ENCODE measurements at places on chromosomes 7 and 10.

DNA sequence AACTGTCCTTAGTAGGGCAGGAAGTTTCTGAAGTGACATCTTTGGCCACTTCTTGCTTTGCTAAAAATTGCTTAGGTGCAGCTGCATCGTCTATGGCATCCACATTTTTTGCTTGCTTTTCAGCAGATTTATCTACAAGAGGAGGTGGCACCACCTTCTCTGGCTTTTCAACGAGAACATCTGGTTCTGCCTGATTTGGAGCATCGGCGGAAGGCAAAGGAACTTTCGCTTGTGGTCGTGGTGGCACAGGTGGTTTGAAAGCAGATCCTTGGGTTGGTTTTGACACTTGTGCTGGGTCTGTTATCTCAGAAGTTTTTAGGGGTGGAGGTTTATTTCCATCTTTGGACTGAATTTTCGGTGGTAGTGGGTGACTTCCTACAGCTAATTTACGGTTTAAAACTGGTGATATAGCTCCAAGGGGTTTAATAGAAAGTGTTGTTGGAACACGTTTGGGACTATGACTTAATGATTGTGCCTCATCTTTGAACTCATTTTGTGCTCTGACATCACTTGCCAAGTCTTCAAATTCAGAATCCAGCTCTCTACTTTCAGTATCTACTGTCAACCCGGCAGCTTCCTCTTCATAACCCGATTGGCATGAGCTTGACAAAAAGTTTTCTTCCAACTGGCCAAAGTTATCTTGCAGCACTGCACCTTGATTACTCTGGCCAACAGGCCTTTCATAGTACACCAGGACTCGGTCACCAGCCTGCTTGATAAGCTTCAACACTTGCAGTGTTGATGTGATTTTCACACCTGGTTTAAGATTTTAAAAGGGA is 44.0 kb downstream of the SLC18A2 start:
- no peak for DNase-seq

- DNase-seq, result no peak
These were observed 177.7 kb upstream of the GPR26 start for GRCh38 chr10:123488436-123488835.

DNA sequence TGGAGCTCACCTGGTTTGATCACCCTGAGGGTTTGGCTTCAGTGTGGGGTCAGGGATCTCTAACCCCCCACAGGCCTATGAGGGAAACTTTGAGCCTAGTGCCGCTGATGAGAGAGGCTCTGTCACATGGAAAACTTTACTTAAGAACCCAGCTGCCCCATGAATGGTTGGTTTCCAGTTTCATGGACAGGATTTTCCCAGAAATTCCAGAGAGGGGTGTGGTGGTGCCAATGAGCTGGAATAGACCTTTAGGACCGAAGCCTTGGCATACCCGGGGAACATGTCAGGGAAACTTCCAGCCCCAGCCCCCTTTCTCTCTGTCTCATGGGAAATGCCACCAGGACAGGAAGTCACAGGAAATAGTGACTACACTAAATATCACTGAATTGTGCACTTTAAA is 36.9 kb downstream of the AKR1B1 start:
- DNase-seq, result no peak

DNA sequence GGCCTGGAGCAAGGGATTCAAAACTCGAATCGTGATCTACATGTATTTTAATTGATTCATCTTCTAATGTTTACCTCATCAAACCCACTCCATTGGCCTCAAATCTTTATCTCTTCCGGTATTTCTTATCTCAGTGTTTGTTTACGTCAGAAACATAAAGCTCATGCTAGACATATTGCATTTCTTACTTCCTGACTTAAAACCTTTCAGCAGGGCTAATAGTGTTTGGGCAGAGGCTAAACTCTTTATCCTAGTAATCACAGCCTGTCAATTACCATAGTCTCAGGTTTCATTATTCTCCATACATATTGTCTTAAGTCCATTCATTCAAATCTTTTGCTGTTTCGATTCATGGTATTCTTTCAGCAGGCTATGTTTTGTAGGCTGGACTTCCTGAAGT is 81.3 kb upstream of the AGR3 start:
- DNase-seq, result no peak

DNA sequence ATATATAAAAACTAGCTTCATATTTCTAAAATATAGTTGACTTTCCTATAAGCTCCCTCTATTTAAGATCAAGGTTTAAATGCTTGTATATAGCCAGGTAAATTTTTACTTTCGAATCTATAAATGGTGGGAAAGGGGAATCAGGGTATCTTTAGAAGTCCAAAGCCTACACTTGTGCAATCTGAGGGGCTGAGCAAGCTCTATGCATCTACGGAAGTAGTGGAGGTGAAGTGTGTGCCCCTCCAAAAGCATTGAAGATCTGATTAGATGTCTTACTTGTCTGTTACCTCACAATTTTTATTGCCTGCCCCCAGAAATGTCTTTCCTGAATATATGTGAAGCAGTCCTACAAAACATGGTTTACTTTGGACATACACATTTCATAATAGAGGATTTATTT is 1.6 kb downstream of the AKAP9 start:
- DNase-seq, result no peak

GRCh38 chr10:76624470-76624869 is 1013.1 kb downstream of the KCNMA1 start:
- no peak for DNase-seq

DNA sequence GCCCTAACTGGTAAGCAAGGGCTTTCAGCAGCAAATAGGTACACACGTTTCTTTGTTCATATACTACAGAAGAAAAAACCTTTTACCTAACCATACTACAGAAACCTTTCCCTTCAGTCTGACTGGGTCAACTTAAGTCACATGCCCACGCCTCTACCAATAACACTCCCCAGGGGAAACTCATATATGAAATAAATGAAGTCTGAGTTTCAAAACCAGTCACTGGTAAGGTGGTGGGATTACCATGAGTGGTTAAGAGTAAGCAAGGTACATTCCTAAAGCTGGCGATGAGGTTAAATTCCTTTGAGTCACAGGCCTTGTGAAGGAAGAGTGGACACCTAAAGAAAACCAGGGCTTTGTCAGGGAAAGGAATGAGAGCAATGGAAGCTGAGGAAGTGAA is 21.4 kb upstream of the KIF20B start:
- DNase-seq, result no peak

GRCh38 chr7:155483245-155483644 is 25.3 kb downstream of the EN2 start:
- DNase-seq, result no peak

DNA sequence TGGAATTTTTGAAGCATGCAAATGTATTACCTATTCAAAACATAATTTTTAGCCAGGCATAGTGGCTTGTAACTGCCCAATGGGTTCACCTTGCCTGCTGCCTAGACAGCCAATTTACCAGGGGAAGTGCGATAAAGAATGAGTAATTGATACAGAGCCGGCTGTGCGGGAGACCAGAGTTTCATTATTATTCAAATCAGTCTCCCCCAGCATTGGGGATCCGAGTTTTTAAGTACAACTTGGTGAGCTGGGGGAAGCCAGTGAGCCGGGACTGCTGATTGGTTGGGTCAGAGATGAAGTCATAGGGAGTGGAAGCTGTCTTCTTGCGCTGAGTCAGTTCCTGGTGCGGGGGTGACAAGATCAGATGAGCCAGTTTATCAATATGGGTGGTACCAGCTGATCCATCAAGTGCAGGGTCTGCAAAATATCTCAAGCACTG is 29.1 kb upstream of the NRBF2 start:
- DNase-seq, result peak; percentile 49

DNA sequence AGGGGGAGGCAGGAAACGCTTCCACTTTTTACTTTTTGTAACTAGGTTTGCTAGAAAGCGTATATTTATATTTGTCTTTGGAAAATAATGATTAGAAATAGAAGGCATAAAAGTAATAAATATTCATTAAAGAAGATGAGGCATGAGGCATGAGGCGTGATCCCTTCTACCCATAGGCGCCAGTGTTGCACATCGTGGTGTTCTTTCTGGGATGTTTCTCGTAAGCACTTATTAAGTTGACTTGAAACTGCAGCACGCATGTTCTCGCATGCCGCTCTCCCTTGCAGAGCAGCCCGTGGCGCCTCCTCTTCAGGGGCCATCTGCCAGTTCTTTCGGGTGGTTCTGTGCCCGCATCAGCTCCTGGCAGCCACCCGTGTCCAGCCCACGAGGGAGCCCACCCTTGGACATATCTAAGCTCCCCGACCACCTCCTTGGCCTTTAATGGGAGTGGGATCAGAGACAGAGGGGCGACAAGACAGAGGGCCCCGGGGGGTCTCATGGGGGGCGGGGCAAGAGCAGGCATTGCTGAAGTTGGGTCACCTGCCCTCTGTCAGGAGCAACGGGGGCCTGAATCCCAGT is 28.5 kb upstream of the CSGALNACT2 start:
- no peak for DNase-seq

GRCh38 chr7:17611611-17612010 is 313.2 kb downstream of the AHR start:
- no peak for DNase-seq

GRCh38 chr10:122494833-122495232 is 33.5 kb downstream of the HTRA1 start:
- DNase-seq, result no peak

- no peak for DNase-seq
These were observed 65.9 kb downstream of the FGFR2 start for GRCh38 chr10:121532292-121532864.

DNA sequence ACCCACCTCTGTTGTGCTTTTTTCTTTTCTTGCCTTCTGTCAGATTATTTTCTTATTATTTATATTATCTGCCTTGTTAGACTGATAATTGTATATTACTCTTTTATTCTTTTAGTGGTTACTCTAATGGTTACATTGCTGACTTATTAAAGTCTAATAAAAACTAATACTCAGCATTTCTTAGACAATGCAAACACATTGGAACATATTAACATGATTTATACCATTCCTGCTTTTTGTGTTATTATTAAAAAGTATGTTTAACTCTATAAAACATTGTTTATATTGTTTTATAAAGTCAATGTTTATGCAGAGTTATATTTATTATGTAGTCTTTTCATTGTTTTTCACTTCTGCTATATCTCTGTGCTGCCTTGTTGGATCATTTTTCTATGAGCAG is 68.0 kb upstream of the CACNA2D1 start:
- no peak for DNase-seq

DNA sequence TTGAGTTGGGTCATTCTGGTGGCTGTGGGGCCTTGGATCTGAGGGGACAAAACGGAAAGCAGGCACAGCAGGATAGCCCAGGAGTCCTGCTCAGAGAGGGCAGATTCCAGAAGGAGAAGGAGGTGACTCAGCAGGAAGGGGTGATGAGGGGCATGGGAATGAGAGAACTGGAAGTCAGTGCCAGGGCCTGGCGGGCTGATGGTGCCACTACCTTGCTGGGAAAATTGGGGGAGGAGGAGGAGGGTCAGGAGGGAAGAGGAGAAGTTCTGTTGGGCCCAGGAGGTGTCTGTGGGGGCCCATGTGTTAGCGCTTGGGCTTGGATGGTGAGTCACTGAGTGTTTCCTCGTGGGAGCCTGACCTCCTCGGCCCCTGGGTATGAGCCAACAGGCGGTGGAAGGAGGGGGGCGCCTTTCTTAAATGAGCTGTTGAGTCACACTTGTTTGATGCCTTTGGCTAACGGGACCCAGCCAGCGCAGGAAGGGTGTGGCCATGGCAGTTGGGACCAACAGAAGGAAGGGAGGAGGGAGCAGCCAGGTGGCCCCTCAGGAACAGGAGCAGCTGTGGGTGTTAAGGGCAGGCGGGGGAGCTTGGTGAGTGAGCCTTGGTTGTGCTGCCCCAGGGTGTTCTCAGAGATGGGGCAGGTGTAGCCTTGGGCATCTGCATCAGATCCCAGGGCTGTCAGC is 130.0 kb upstream of the BTBD16 start:
- DNase-seq, result no peak

DNA sequence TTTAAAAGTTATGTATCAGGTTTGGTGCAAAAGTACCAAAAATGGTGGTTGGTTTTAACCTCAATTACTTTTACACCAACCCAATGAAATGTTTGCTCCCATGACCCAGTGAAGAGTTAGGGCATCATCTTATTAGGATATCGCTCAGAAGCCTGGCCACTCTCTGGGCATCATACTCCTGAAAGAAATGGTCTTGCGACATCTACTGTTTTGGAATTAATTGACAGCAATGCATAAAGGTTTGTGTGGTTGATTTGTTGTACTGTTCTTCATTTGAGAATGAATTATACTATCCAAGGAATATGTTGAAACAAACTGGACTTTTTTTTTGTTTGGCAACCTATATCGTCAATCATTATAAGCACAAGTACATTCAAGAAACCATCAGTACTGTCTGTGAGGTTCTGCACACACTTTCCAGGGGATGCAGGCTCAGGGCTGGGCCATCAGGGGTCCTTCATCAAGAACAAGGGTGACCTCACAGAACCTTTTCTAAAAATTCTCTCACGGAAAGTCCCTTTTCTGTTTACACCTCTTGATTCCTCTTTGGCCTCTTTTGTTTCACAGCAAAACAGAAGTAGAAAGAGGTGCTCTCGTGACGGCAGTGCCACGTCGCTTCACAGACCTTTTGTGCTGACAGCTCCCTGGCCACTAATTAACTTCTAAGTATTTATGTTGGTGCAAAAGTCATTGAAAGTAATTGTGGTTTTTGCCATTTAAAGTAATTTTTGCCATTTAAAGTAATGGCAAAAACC is 117.2 kb upstream of the KLF6 start:
- peak; percentile 45 for DNase-seq

DNA sequence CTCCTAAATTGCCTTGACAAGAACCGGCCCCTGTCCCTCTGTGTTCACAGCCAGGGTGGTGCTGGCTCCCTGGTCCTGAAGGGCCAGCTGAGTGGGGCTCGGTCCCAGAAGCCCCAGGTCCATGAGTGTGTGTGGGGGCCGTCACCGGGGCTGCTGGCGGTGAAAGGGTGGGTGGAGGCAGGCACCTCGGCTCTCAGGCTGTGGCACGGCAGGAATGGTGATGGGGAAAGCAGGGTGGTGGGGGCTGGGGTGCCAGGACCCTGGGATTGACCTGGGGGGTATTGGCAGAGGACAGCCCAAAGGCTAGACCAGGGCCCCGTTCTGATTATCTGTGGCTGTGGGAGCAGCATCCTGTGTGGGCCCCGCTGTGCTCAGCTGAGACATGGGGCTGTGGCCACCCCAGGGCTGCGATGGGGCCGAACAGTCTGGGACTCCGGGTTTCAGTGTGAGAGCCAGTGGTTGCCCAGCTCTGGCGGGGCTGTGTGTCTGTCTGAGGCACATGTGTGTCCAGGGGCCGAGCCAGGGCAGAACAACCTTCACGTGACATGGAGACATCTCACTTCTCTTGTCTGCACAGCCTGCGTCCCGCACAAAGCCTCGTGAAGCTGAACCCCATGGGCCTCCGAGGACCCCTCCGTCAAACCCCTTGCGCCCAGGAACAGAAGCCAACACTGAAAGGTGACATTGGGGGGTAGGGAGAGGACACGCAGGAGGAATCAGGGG is 144.2 kb downstream of the ELFN1 start:
- DNase-seq, result no peak

DNA sequence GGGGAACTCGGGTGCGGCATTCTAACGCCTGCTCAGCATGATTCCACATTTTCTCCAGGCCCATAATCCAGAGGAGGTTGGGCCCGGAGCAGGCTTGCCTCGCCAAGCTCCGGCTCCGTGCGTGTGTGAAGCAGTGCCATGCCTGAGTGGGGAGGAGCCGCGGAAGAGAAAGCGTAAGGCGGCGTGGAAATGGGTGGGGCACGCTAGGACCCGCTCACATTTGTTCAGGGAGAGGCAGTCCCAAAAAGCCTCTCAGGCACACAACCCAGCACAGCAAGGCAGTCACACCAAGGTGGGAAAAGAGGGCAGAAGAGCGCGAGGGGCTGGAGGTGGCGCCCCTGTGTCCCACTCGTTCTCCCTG is 695 bp upstream of the VDAC2 start:
- no peak for DNase-seq

- DNase-seq, result no peak
These were observed 31.0 kb upstream of the PFKP start for GRCh38 chr10:3036155-3037021.

Data from activated T-cell treated with anti-CD3 and anti-CD28 coated beads, Interleukin-2, amount 50 U/mL, for 24 hours (primary cell).